ENCODE measurements at places on chromosomes 2 and 18.

DNA sequence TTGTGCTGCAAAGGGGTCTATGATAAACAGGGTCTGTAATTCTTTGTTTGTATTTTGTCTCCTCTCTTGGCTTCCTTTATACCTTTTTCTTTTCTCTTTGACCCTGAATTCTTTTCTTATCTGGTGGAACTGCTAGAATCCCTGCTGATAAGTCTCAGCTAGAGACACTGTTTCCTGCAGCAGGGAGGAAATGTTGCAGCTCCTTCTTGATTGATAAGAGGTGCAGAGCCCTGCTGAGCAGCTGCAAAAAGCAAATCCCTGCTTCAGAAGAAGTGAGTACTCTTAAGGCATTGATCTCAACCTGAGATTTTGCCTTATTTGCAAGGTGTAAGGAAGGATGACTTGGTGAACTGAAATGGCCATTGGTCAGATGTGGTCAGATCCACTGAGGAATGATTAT is 167.8 kb downstream of the NUP35 start:
- DNase-seq = no peak

GRCh38 chr2:214484239-214484638 is 73.4 kb downstream of the VWC2L start:
- no peak for DNase-seq

GRCh38 chr2:127226520-127227263 is 6.6 kb upstream of the CYP27C1 start:
- no peak for DNase-seq

- DNase-seq = no peak
These were observed 45.6 kb downstream of the ATOH8 start for GRCh38 chr2:85799215-85799956.

DNA sequence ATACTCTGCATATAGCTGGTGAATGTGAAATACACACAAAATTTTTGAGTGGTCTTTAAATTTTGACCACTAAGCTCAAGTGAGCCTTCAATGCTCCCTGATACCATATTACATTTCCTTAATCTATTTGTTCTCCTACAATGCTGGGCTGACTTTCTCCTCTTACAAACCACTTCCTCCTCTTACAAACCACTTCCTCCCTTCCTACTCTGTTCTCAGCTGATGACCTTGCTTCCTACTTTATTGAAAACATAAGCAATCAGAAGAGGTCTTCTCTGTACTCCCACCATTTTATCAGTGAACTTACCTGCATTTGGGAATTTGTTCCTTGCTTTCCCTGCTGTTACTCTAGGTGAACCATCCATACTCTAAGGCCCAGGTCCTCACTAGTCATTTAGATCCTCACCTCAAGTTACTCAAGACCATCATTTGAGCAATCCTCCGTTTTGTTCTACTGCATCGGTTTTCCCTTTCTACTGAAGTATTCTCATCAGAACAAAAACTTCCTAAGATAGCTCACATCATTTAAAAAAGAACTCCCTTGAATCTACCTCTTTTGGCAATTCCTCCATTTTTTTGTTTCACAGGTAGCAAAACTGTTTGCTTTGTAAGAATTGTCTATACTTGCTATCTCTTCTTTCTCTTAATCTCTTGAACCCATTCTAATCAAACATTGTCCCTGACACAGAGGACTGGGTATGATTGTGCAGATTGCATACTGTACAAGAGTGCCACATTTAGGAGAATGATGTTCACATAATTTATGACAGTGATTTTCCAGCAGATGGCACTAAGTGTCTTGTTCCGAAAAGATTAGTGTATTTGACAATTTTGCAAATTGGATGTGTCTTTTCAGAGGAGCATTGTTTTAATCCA is 96.5 kb downstream of the EPB41L5 start:
- no peak for DNase-seq

DNA sequence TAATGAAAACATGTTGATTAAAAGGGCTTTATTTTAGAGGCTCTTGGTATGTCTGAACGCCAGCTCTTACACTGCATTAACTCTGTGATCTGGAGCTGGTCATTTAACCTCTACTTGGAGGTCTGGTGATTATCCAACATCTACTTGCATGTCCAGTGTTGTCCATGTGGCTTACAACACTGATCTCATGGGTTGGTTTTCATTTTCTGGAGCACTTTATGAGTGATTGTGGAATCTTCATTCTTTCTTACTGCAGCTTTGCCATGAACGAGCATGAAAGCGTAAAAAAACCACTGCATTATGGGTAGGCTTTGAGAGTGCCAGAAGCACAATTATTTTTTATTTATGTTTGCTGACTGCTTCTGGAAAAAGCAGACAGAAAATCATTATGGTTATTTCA is 4.8 kb downstream of the CCDC195 start:
- DNase-seq = no peak

DNA sequence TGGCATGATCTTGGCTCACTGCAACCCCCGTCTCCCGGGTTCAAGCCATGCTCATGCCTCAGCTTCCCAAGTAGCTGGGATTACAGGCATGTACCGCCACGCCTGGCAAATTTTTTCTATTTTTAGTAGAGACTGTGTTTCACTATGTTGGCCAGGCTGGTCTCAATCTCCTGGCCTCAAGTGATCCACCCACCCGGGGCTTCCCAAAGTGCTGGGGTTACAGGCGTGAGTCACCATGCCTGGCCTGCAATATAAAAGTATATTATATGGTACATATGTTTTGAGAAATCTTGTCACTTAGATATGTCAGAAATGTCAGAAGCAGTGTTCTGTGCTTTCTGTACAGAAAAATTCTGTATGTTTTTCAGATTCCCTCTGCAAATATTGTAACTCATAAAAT is 19.2 kb upstream of the XPO1 start:
- no peak for DNase-seq

GRCh38 chr18:6255116-6255705 is 159.5 kb downstream of the L3MBTL4 start:
- DNase-seq = no peak

DNA sequence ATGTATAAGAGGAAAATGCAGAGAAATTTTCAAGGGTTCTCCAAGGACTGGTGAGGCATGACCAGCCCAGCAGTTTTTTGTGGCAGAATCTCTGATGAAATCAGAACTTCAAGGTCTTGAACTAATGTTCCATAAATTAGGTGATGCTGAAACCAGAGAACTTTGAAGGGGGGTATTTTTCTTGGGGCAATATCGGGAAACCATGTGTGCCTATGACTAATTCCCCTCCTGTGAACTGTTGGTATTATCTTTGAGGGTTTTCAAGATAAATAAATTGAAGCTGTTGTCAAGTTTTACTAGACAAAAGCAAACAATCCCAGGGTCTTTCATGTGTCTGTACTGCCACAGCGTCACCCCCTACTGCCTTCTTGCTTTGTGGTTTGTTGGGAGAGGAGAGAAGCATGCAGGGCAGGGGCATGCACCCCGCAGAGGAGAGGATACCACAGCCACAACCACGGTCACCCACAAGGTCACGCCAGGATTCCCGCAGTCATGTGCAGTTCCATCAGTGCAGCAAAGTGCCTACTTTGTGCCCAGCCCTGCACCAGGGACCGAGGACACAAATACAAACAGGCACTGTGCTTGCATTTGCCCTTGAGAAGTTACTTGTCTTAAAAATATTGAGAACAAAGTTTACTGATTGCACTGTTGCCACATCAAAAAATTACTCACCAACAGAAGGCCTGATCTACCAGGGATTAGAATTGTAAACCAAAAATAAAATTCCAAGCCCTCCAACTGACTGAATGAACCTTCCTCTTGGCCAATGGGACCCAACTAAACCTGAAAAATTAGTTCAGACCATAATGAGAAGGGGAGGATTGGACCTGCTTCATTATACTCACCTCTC is 413.3 kb upstream of the TRIB2 start:
- DNase-seq = no peak

- DNase-seq = no peak
These were observed 14.7 kb upstream of the BCL11A start for GRCh38 chr2:60567919-60568768.

DNA sequence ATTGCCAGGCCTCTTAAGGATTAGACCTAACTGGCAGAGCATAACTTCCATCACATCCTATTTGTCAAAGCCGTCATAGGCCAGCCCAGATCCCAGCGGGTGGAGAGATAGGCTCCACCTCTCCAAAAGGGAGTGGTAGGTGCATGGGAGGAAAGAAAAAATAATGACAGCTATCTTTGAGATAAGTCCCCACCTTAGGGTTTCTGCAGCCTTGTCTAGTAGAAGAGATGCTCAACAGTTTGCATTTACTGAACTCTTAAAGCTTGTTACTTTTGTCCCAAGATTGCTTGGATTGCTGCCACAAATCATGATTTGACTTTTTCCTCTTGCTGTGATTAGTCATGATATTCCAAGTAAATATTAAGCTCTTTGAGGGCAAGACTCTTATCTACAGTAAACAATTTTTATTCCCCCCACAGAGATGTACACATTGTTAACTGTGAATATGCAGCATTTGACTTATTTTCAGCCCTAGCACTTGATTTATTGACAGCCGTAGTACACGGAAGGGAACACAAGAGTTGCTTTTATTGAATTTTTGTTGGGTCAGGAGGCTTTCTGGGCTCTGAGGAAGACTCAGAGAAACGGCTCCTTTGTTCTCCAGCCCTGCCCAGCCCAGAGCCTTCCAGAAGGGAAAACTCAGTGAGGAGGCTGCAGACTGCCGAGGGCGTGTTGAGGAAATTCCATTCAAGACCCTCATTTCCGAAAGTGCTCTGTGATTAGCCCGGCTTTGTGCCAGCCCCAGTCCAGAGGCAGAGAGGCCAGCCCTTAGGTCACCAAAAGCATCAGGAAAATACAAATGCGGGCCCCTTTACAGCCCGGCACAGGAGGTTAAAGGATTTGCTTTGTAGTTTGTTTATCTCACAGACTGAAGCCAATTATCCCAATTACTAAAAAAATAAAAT is 75.5 kb upstream of the ZNF532 start:
- no peak for DNase-seq

DNA sequence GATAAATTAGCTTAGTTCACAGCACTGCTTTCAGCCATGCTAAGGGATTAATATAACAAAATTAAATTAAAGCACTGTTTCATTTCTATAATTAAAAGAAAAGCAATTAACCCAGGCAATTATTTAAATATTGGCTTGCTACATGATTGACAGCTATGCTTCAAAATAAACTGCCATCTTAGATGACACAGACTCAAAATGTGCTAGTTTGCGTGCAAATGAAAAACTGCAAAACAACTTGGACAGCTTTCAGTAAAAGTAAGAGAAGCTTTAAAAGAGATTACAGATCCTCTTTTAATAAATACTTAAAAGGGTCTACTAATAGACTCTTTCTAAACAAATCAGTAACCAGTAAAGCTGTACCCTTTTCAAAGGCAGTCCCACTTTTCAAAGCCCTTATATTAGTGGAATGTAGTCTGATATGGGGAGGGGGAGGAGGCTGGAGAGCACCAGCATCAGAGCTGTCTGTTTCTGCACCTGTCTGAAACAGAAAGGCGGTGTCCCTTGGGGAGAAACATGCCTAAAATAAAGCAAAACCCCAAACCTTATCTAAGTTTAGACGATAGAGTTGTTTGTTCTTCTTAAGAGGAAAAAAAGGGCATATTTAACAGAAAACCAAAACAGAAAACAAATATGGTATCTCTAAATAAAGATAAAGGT is 20.8 kb downstream of the EIF2AK3 start:
- DNase-seq = no peak

DNA sequence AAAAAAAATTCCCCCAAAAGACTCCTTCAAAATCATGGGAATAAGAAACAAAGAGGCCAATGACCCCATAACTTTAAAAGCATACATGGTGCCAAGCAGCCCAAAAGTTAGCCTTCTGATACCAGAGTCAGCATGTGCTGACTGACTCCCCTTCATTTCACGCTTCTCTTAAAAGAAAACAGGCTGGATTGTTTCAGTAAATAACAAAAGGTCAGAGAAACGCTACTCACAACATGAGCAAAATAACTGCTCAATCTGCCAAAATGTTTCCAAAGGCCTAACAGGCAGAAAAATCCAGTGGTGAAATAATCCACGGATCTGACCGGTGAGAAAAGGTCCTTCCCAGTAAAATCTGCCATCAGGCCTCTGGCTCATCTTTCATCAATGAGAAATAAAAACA is 71.6 kb downstream of the BCL2 start:
- DNase-seq = no peak

All from cerebellar nuclear complex (tissue), 1 donor.